T-helper 9 cell (primary cell): ENCODE measurements at places on chromosomes 2 and 18.

- no peak for DNase-seq
Measured at GRCh38 chr18:23528580-23529472, 25.5 kb downstream of the RMC1 start.

- no peak for DNase-seq
Measured at GRCh38 chr2:178428396-178428806, 22.6 kb downstream of the PRKRA start.

DNA sequence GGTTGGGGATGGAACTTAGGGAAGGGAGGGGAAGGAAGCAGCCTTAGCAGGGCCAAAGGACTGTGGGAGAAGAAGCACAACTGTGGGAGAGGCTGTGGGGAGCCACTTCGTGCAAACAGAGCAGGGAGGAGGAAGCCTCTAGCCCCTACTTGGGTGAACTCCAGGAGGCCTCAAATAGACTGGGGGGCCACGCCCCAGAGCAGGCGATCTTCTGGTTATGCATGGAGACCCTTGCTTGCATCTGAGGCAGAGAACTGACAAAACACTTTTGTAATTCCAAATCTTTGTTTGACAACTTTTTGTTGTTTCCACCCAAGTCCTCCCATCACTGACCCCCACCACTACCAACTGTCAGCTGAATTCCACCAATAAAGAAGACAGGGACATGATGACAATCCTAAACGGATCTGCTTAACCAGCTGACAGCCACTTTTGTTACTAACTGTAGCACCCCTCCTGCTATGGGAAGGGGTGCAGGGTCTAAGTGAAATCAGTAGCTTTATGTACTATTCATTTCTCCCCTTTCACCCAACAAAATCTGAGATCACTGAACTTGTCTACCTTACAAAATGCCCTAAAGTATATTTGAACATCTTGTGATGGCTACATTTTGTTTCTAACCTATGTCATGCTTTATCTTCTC lies 80.5 kb upstream of the CPO start:
- DNase-seq = no peak

GRCh38 chr2:26989156-26989555 lies 18.7 kb downstream of the MAPRE3 start:
- no peak for DNase-seq

- no peak for DNase-seq
Measured at GRCh38 chr2:10169053-10169578, 46.6 kb downstream of the RRM2 start.

- no peak for DNase-seq
Measured at GRCh38 chr2:77746780-77747179, 224.6 kb upstream of the LRRTM4 start.
